ENCODE measurements at places on chromosomes 4 and X. TPM values are rescaled to one million over a fixed set of nuclear protein-coding genes. Genes with fewer than 3 reads are reported as not detected.

Gene ADH1C
- total RNA-seq = 33.9 TPM

- DNase-seq = no peak
Observed at GRCh38 chr4:102439812-102440211, 61.3 kb upstream of the NFKB1 start.

Gene RIPPLY1
- not detected for total RNA-seq

Gene CYLC1
- not detected for total RNA-seq

GRCh38 chrX:100931218-100931924 lies 2.7 kb upstream of the XKRX start:
- no peak for DNase-seq

Gene ZRSR2
- 8.2 TPM for total RNA-seq
